ENCODE measurements at places on chromosomes 5 and 9. TPM values are rescaled to one million over a fixed set of nuclear protein-coding genes. Genes with fewer than 3 reads are reported as not detected.

Gene FOXD4L6
- total RNA-seq = not detected

Gene RANBP6
- 16.0 TPM for total RNA-seq

Gene SLC25A46
- total RNA-seq = 54.1 TPM

Gene FKBP15
- 20.6 TPM for total RNA-seq

Gene CDX1
- not detected for total RNA-seq

Gene PTGS1
- total RNA-seq = 0.74 TPM

Gene F12
- 3.4 TPM for total RNA-seq

GRCh38 chr5:81817980-81818379, 67.1 kb upstream of the SSBP2 start:
- no peaks in the 10 kb centered on the region for H3K4me1 ChIP-seq
- no peak overlapping the region for H3K4me3 ChIP-seq
- H3K27me3 ChIP-seq = no peaks in the 10 kb centered on the region
- DNase-seq = no peak

DNA sequence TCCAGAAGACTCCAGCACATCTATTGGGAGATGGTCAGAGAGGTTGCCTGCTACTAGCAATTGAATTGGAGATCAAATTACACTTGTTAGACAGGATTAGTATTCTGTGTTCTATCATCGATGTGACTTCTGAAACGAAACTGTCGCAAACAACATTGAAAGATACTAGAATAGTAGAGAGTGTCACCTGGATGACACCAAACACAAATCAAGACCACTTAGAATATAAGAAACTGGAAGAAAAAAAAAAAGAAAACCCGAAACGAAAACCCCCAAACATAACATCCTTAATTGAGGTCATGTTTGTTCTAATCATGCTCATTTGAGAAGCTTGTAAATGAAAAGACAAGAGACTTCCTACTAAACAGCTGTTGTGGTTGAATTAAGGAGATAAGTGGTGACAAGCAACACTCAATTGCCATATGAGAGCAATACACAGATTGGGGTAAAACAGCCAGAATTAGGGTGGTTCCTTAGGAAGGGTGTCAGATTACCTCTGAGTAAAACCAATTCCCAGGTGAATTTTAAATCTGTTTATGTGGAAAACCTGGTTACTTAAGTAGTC, 97.6 kb downstream of the BASP1 start:
- no peaks in the 10 kb centered on the region for H3K27me3 ChIP-seq
- H3K36me3 ChIP-seq = no peaks in the 10 kb centered on the region
- no peak overlapping the region for H3K4me3 ChIP-seq

DNA sequence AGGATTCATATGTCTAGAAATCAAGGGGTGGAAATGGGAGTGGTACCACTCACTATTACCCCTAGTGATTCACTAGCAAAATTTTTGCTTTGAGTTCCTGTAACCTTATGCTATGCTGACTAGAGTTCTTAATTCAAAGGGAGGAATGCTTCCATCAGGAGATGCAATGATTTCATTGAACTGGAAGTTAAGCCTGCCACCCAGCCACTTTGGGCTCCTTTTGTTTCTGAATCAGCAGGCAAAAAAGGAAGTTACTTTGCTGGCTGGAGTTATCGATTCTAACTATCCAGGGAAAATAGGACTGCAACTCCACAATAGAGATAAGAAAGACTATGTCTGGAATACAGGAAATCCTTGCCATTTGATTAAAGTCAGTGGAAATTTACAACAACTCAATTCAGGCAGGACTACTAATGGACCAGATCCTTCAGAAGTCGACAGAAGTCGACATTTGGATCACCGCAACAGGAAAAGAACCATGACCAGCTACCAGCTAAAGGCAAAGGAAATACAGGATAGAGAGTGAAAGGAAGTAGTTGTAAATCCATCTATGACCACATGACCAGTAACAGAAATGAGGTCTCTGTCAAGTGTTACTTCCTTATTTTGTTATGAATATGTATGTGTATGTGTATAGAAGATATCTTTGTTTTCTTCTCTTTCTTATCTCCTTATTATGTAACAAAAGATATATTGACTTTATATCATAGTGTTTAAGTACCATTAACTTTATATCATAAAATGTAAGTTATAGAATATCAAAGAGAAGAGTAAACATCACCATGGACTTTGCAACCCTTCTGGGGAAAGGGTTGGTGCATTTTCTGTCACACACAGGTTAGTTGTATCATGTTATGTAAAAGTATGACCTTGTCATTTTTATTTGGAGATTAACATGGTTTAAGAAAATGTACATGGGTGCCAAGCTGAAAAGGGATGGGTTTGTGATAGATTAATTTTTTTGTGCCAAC, 198.7 kb upstream of the HAPLN1 start:
- no peaks in the 10 kb centered on the region for H3K36me3 ChIP-seq
- peaks cover 14% of the 10 kb centered on the region for H3K4me1 ChIP-seq
- no peak for DNase-seq
- H3K4me3 ChIP-seq = no peak overlapping the region
- H3K27me3 ChIP-seq = no peaks in the 10 kb centered on the region
- H3K27ac ChIP-seq = no peak overlapping the region

DNA sequence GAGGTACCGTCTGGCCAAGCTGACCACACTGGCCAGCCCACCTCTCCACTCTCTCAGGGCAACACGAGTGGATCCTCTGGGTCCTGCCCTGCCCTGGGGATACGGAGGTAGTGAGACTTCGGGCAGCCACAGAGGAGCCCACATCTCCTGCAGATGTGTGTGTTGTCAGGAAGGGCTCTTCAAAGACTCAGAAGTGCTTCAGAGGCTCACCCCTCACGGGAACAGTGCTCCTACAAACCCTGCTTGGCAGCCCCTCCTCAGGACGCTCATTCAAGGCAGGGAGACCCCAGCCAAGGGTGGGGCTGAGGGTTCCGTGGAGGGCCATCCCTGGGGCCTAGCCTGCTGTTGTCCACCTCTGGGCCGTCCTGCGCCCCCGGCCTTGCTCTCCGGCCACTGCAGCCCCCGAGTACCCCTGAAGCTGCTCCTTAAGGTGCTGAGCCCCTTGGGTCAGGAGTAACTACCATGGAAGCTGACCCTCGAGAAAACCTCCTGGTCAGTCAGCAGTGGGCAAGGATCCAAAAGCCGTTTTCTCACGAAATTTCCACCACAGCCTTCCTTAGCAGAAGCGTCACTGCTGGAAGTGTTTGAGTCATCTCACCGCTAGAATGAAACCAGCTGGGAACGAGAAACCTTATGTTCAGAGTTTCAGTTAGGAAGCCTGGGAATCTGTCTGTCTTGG, 23.2 kb upstream of the LRRC14B start:
- no peaks in the 10 kb centered on the region for H3K36me3 ChIP-seq
- no peaks in the 10 kb centered on the region for H3K4me1 ChIP-seq
- H3K27me3 ChIP-seq = no peaks in the 10 kb centered on the region
- DNase-seq = peak; percentile 95
- no peak overlapping the region for H3K27ac ChIP-seq

GRCh38 chr9:22026696-22027095, 17.6 kb upstream of the CDKN2B start:
- no peak overlapping the region for H3K27ac ChIP-seq
- no peaks in the 10 kb centered on the region for H3K36me3 ChIP-seq
- H3K4me1 ChIP-seq = no peaks in the 10 kb centered on the region
- H3K4me3 ChIP-seq = no peak overlapping the region
- H3K27me3 ChIP-seq = no peaks in the 10 kb centered on the region
- no peak for DNase-seq

DNA sequence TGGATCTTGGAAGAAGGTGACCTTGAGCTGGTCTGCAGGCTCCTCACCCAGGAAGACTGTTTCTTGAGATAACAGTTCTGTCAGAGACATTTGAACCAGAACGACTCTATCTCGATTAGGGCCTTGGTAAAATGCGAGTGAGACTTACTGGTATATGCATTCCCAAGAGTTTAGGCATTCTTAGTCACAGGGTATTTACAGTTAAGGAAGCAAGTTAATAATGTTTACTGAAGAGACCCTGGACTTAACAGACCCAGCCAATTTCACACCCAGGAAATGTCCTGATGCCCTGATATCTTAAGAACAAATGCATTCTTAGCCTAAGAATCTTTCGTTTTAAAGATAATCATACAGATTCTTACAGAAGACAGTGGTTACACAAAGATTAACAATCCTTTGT, 1867.2 kb upstream of the C9orf72 start:
- no peaks in the 10 kb centered on the region for H3K27me3 ChIP-seq
- no peak overlapping the region for H3K27ac ChIP-seq
- H3K36me3 ChIP-seq = no peaks in the 10 kb centered on the region
- no peaks in the 10 kb centered on the region for H3K4me1 ChIP-seq
